Cerebellar nuclear complex (tissue), 1 donor: ENCODE measurements at places on chromosomes 2 and 18.

DNA sequence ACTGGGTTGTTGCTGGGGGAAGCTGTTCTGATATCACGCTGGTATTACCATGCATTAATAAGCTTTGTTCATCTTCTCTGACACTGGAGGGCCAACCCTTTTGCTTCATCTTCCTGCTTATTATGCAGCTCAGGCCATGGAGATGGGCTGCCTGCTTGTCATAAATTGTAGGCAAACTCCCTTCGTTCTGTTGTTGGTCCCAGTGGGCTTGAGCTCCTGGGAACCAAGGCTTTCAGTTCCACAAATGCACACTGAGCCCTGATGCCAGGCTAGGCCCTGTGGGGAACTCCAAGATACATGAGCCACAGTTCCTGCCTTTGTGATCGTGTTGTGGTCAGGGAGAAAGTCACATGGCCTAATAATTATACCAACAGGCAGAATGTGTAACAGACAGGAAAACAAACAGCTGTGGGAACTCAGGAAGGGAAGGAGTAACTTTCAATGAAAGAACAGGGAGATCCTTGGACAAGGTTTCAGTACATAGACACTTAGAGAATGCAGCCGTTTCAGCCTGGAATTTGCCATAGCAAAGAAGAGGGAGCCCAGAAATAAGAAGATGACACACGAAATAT lies 49.0 kb upstream of the BCL2L11 start:
- DNase-seq, result no peak

DNA sequence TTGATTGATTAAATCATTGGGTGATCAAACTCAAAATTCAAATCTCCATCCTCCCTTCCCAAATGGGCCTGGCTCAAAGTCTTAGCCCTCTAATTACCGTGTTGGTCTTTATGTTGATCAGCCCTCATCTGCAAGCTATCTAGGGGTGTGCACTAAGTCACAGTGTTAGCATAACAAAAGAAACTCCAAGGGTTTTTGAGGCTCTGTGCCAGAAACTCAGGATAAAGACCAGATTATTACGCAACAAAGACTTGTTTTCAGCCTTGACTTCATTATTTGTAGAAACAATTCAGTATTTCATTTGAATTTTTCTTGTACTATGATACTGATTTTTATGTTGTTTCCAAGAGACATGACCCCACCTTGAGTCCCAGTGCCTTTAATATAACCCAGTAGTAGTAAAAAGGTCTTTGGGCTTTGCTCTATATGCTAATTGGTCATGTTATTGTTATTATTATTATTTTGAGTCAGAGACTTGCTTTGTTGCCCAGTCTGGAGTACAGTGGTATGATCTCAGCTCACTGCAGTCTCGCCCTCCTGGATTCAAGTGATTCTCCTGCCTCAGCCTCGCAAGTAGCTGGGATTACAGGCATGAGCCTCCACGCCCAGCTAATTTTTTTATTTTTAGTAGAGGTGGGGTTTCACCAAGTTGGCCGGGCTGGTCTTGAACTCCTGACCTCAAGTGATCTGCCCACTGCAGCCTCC lies 13.9 kb downstream of the PSMD14 start:
- DNase-seq, result no peak

DNA sequence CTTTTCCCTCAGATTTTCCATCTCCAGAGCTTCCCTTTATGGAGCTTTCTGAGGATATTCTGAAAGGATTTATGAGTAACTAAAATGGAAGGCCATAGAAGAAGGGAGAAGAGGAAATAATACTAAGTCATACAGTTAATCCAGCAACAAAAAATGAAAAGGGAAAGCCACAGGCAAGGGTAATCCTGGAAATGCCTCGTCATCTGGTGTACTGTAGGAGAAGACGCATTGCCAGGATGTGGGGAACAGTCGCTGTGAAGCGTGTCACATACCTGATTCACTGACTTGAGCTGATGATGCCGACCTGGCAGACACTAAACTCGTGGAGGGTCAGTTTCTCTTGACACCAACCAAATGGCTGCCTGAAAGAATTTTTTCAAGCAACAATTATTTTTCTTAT lies 34.7 kb upstream of the ALPP start:
- no peak for DNase-seq

DNA sequence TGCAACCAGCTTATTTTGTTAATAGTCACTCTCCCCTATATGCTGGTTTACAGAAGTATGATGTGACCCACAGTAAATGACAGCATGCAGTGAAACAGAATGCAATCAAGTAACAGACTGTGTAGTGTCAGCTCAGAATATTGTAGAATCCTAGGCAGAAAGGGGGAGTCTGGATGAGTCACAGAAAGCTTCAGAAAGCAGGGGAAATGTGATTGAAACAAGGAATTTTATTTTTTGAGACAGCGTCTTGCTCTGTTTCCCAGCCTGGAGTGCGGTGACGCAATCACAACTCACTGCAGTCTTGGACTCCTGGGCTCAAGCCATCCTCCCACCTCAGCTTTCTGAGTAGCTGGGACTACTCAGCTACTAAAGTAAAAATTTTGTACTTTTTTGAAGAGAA lies 219.9 kb upstream of the FBXO11 start:
- no peak for DNase-seq

GRCh38 chr2:30026091-30027055 lies 105.0 kb upstream of the ALK start:
- DNase-seq, result no peak

DNA sequence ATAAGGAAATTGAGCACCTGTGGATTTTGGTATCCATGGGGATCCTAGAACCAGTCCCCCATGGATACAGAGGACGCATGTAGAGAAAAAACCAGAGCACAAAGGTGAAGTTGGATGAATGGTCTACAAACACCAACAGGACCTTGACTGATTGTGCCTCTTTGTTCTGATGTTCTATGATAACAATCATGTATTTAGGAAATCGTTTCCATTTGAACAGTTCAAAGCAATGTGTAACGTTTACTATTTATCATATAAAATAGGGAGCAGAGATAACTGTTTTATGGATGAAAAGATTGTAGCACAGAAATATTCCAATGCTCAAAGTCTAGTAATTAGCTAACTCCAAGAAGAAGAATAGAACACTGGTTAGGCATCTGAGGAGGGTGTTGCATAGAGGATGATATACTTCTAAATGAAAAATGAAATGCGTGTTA lies 116.3 kb upstream of the FN1 start:
- no peak for DNase-seq

- no peak for DNase-seq
Observed at GRCh38 chr18:57423821-57424220, 11.4 kb upstream of the ONECUT2 start.

- no peak for DNase-seq
Observed at GRCh38 chr18:250685-251084, 17.2 kb downstream of the THOC1 start.

GRCh38 chr18:76824754-76825153 lies 2.4 kb downstream of the ZNF236 start:
- no peak for DNase-seq

- DNase-seq, result no peak
Observed at GRCh38 chr2:240428245-240428644, 7.2 kb upstream of the GPC1 start.

GRCh38 chr2:171723716-171724683 lies 36.7 kb downstream of the DYNC1I2 start:
- peak; percentile 23 for DNase-seq
